ENCODE measurements at places on chromosomes 6 and 20. TPM values are rescaled to one million over a fixed set of nuclear protein-coding genes. Genes with fewer than 3 reads are reported as not detected.

KCNS1 gene
- 0.18 TPM for total RNA-seq

C20orf173 gene
- not detected for total RNA-seq

HAO1 gene
- not detected for total RNA-seq

FAM83D gene
- total RNA-seq = 28.4 TPM

TNFRSF21 gene
- total RNA-seq = 0.09 TPM

FARS2 gene
- 23.2 TPM for total RNA-seq

FAM184A gene
- total RNA-seq = 3.7 TPM

PEX3 gene
- 18.4 TPM for total RNA-seq

TENT5A gene
- total RNA-seq = 1.5 TPM

POU5F1 gene
- not detected for total RNA-seq

OR12D3 gene
- not detected for total RNA-seq

- no peak for DNase-seq
These were observed 25.0 kb upstream of the SLC35D3 start for GRCh38 chr6:136897071-136897470.

- no peak for DNase-seq
These were observed 19.5 kb upstream of the NFATC2 start for GRCh38 chr20:51562027-51562331.

- no peak for DNase-seq
These were observed 214.8 kb upstream of the CEP162 start for GRCh38 chr6:84442208-84442607.

- no peak for DNase-seq
These were observed 48.0 kb upstream of the PTPN1 start for GRCh38 chr20:50462093-50462690.

DNA sequence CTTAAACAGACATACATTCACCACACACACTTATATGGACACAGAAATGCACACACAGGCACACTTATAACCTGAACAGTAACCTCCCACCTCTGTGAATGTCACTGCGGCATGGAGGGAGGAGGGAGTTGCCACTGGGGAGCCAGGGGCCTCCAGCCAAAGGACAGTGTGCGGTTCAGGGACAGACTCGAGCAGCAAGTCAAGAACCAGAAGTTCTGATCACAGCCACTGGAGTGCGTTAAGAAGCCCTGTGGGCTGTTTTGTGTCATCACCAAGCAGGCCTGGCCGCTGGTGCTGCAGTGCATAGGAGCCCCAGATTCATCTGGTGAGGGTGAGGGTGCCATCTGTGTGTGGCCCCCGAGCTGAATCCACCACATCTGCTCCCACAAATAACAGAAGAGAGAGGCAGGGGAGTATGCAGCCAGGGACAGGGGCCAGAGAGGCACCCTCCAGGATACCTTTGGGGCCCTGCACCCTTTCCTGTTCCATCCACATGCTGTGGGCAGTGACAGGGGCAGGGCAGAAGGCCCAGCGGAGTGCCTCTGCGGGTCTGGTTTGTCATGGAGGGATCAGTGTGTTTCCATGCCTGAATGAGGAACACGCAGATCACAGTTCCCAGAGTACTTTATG is 20.3 kb downstream of the SYNDIG1 start:
- DNase-seq = no peak

DNA sequence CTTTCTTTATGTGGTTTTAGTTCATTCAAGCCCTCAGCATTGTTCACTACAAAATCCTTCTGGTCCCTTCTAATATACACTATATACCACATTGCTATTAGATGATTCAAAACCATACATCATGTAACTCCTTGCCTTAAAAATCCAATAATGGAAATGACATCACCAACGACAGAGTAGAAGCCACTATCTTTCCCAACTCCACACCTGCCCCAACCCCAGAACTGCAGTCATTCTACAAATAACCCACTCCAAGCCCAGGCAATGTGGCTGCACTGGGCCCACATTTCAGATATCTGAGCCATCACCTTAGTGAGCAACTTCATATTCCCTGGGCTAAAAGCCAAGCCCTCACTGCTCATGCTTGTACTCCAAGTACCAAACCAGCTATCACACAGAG is 22.6 kb upstream of the RUNX2 start:
- no peak for DNase-seq

GRCh38 chr6:90167514-90168379 is 128.9 kb downstream of the BACH2 start:
- DNase-seq = no peak

- no peak for DNase-seq
These were observed 58.7 kb downstream of the SHLD1 start for GRCh38 chr20:5808901-5809300.

- DNase-seq = no peak
These were observed 158.4 kb downstream of the MYO6 start for GRCh38 chr6:75907444-75907843.

DNA sequence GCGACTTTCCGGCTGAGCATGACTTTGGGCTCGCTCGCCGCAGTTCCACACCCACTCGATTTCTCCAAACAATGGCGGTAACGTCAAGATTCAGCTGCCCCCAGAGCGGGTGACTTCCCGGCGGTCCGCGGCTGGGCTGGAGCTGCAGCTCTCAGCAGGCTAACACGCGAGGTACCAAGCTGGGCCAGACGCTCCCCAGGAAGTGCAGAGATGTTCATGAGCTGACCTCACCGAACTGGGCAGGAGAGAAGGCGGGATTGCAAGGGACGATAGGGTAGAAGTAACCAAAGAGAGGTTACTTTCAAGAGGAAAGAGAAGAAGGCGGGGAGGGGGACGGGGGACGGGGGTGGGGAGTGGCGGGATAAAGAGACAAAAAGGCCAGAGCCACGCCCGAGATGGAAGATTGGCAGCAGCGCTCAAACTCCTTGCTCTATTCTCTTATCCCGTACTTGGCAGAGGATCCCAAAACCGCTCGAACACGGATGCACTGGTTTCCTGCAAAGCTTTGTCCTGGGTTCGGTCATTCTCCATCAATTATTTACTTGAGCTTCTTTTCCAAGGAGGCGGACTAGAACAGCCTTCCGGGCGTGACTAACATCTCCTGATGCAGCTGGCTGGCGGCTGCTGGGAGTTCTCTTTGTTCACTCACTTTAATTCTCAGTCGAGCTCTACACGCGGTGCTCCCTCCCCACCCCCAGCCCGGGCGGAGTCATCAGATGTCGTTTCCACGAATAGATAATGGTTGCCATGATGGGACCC is at the start of gene MTCL3:
TSS of gene MTCL3 (minus strand) at position 626 of the 759 bp plus-strand sequence.
- DNase-seq = peak; percentile 72

DNA sequence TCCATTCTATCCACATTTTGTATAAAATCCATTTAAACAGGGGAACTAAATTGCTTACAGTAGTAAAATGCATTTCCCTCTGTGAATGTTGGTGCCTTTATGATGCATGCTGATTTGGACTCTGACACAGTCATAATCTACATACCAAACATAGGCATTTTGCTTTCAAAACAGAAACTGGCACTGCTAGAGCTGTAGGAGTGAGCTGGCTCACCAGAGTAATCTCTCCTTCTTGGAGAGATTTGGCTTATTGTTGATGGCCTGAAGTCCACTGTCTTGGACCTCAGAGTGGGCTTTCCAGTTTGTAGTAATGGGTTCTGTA is 363.2 kb upstream of the FLRT3 start:
- no peak for DNase-seq

GRCh38 chr6:24564081-24564480 is 69.3 kb downstream of the ALDH5A1 start:
- DNase-seq = no peak
